Immature natural killer cell (primary cell): ENCODE measurements at places on chromosomes 1 and 21. TPM values are rescaled to one million over a fixed set of nuclear protein-coding genes. Genes with fewer than 3 reads are reported as not detected.

The BSDC1 gene
- polyA plus RNA-seq: 50.3 TPM

DNA sequence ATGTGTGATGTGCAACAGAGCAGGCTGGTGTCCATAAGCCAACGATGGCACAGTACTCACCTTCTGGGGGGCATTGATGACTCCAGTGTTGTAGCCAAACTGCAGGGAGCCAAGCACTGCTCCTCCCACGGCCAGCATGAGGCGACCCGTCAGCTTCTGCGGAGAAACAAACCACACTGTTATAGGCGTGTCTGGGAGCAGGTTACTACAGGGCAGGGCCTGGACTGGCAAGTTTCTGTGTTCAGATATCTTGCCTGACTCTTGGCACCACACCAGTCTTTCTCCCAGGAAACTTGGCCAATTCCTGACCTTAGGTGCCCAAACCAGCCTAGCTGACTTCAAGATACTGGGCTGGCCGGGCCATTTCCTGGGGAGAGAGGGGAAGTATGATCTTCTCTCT is 15.5 kb downstream of the SLC2A1 start:
- peak; percentile 54 for DNase-seq

GRCh38 chr1:92804721-92805201 is 19.9 kb upstream of the EVI5 start:
- peak; percentile 13 for DNase-seq

The ZNF669 gene
- polyA plus RNA-seq: 19.6 TPM

The SLAMF1 gene
- polyA plus RNA-seq: 0.21 TPM

DNA sequence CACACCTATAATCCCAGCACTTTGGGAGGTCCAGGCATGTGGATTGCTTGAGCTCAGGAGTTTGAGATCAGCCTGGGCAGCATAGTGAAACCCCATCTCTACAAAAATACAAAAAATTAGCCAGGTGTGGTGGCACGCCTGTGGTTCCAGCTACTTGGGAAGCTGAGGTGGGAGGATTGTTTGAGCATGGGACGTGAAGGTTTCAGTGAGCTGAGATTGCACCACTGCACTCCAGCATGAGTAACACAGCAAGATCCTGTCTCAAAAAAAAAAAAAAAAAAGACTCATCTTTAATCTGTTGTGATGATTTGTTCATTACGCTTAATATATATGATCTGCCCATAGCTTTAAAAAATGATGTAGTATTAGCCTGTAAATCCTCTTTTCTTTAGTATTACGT is 44.0 kb downstream of the OR10J1 start:
- DNase-seq: no peak

DNA sequence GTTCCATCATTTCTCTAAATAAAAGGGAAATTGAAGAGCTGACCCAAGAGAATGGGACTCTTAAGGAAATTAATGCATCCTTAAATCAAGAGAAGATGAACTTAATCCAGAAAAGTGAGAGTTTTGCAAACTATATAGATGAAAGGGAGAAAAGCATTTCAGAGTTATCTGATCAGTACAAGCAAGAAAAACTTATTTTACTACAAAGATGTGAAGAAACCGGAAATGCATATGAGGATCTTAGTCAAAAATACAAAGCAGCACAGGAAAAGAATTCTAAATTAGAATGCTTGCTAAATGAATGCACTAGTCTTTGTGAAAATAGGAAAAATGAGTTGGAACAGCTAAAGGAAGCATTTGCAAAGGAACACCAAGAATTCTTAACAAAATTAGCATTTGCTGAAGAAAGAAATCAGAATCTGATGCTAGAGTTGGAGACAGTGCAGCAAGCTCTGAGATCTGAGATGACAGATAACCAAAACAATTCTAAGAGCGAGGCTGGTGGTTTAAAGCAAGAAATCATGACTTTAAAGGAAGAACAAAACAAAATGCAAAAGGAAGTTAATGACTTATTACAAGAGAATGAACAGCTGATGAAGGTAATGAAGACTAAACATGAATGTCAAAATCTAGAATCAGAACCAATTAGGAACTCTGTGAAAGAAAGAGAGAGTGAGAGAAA is 38.4 kb downstream of the CENPF start:
- DNase-seq: no peak

DNA sequence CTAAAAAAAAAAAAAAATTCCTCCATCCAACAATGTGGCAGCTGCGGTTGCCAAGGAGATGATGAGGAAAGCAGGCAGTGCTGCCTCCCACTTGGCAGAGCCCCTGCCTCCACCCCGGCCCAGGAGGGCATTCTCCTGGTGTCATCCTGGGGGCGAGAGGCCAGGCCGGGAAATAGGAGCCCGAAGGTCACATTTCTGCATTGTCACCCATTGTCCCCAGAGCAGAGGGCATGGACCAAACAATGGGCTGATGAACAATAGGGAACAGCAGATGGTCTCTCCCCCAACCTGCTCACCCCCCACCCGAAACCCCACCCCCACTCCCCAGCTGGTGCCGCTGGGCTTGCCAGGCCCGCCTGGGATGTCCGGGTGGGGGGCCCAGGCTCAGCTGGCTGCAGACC is 37.3 kb downstream of the CAMK2N1 start:
- no peak for DNase-seq

DNA sequence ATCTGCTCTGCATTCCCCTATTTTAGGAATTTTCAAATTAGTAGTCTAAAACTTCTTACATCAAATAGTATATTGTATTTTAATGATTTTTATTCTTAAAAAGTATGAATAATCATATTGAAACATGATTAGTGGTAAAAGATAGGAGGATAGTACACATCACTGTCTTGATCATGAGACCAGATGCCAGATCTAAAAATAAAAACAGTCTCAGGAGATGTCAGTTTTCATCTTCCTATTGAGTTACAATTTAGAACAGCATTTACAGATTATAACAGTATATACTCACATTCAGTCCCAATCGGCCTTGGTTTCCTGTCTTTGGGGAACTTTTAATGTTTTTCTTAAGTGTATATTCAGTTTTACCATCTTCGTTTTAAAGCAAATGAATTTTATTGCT is 95.9 kb downstream of the USP25 start:
- no peak for DNase-seq

DNA sequence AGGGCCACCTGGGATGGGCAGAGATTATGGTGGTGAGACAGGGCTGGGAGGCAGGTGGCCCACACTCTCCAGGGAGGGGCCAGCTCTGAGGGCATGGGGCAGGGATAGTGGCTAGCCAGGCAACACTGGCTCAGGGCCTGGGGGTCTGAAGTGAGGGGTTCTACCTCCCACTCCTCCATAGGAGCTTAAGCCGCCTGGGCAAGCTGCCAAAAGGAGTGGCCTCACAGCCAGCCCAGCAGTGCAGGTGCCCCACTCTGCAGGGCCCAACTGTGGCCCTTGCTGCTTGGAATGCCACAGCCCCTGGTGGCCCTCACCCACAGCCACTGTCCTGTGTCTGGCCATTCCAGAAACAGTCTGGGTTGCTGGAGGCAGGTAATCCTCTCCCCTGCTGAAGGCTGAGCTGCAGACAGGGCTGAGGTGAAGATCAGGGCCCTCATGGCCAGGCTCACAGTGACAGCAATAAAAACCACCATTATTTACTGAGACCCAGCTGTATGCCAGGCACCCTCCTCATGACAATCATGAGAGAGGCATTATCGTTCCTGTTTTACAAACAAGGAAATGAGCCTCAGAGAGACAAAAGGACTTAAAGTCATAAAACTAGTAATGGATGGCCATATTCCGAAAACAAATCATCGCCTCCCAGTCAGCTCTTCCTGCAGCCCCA is 31.0 kb downstream of the KIF21B start:
- no peak for DNase-seq
